Amniotic stem cell (primary cell): ENCODE measurements at places on chromosomes 6 and 20.

- DNase-seq = no peak
Observed at GRCh38 chr6:219641-220198, 72.6 kb upstream of the DUSP22 start.

DNA sequence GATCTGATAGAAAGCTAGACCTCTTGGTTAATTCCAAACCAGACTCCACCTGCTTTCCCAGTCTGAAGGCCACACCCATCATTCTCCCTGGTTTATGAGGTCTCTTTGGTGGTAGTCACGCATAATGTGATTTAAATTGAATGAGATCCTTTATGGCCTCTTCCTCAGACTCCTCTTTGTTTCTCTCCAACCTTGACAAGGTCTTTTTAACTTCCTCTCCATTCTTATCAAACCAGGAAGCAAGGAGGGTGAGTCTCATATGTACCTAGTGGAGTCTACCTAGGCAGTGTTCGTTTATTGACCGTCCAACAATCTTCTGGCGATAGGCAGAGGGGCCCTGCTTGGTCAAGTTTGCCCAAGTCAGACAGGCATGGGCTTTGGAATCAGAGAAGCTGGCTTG lies 184.2 kb upstream of the LAMP5 start:
- DNase-seq = no peak

- DNase-seq = no peak
Observed at GRCh38 chr20:1449370-1449769, 17.3 kb downstream of the NSFL1C start.

DNA sequence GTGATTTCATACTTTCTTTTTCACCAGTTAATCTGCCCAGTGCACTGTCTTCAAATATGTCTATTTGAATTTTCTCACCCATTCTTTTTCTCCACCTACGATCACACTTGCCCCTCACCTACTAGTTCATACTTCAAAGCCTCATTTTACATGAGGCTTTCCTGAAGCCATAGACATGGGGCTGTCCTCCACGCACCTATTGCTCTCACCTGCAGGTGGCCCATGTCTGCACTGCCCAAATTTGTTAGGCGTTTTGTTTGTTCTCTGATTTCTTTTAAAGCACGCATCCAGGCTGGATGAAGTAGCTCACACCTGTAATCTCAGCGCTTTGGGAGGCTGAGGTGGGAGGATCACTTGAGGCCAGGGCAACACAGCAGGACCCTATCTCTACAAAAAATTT lies 106.8 kb upstream of the RIPOR2 start:
- DNase-seq = no peak

- no peak for DNase-seq
Observed at GRCh38 chr6:126060400-126060799, 74.1 kb downstream of the TRMT11 start.

GRCh38 chr20:59618131-59618530 lies 13.8 kb downstream of the PHACTR3 start:
- DNase-seq = no peak

DNA sequence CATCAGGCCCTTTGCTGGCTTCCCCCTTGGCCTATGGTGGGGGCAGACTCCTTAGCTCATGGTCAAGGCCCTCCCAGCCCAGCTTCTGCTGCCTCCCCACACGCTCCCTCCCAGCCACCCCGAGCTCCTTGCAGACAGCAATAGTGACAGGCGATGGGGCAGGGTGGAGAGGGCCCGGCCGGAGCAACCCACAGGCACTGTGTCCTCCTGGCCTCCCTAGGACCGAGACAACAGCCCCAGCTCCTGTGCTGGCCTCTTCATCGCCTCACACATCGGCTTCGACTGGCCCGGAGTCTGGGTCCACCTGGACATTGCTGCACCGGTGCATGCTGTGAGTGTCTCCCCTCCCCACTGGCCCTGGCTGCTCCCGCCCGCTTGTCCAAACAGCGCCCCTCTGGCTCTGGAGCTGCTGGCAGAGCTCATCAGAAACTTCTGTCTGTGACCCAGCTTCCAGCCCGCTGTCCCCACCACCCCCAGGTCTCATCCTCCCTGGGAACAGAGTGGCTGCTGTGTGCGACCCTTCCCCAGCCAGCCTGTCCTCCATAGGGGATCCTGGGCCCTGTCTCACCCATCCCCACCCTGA lies 21.8 kb downstream of the NPEPL1 start:
- DNase-seq = no peak

GRCh38 chr20:15805154-15805553 lies 768.1 kb downstream of the KIF16B start:
- DNase-seq = no peak

- DNase-seq = no peak
Observed at GRCh38 chr20:2599288-2600006, 53.0 kb upstream of the NOP56 start.

DNA sequence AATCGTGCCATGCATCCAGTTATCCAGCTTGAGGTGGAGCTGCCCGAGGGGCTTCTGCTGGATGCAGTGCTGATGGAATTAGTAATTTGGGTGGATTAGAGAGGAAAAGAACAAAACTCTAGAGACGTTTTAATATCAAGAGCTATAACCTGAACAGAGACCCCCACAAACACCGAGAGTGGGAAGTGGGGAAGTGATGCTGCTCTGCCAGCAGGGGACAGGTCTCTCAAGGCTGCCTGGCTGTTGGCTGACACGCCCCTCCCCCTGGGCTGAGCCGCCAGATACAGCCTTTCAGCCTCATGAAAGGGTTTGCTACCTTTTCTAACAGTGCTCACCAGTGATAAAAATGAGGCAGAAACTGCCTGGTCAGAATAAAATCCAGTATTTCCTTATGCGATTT lies 9.6 kb downstream of the LEMD2 start:
- no peak for DNase-seq

DNA sequence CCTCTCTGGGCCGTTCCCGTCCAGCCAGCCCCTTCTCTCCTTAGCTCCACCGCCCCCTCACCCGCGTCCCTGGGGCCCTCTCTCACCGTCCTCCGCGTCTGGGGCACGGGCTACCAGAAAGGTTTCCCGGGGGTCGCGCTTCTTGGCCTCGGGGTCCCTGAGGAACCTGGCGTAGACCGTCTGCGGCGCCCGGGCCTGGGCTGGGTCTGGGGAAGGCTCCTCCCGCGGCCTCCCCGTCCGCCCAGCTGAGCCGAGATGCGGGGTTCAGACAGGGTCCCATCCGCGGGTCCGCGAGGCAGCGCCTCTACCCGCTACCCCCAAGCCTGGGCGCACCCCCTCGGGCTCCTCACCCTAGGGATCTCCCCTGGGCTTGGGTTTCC lies 1.1 kb downstream of the TULP1 start:
- no peak for DNase-seq

GRCh38 chr6:151721671-151722070 lies 85.8 kb upstream of the ESR1 start:
- no peak for DNase-seq

DNA sequence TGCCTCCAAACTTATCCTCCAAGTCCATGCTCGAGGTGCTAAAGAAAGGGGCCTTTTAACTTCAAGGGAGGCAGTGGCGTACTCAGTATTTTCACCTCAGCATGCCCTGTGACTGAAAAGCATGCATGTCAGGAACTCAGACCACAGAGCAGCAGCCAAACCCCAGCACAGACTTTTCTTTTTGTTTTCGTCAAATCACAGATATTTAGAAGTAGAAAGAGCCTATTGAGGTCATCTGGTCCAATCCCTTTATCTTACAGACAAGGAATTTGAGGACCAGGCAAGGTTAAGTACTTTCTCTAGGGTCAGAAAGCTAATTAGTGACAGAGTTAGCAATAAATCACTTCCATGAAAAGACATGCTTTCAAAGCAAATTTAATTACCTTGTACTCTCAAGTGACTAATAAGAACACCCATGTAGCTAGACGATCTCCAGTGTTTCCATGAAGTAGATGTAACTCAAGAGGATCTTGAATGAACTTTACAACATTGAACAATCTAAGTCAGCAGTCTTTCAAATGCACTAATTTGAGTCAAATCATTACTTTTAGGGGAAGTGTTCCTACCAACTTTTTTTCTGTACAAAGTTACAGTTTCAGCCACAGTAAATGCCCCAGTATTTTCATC lies 35.9 kb downstream of the MOXD1 start:
- no peak for DNase-seq

- DNase-seq = no peak
Observed at GRCh38 chr6:89843070-89843469, 13.4 kb downstream of the CASP8AP2 start.
